C1 segment of cervical spinal cord (tissue), 14 donors: ENCODE measurements at places on chromosomes 3 and 15.

DNA sequence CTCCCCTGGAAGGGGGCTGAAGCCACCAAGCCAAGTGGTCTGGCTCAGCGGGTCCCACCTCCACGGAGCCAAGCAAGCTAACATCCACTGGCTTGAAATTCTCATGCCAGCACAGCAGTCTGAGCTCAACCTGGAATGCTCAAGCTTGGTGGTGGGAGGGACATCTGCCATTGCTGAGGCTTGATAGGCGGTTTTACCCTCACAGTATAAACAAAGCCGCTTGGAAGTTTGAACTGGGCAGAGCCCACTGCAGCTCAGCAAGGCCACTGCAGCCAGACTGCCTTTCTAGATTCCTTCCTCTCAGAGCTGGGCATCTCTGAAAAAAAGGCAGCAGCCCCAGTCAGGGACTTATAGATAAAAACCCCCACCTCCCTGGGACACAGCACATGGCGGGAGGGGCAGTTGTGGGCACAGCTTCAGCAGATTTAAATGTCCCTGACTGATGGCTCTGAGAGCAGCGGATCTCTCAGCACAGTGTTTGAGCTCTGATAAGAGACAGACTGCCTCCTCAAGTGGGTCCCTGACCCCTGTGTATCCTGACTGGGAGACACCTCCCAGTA, 23.2 kb upstream of the IGSF10 start:
- DNase-seq = no peak

- DNase-seq = no peak
These were observed 43.7 kb downstream of the PCSK6 start for GRCh38 chr15:101445562-101446517.

DNA sequence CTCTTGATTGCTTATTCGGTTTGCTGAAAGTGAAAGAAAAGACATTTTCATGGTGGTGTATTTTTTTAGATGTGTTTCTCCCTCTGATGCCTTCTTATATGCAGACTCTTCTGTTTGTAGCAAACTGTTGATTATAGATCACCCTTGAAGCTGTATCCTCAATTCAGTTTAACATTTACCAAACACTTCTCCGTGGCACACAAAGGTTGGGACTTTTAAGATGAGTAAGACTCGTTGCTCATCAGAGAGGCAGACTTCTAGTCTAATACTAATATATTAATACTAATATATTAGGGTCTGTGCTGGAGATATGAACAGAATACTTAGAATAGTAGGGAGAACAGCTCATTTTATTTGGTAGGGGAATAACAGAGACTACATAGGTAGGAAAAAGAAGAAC, 32.8 kb downstream of the RASA2 start:
- no peak for DNase-seq

GRCh38 chr3:23829242-23829934, 23.6 kb downstream of the UBE2E1 start:
- DNase-seq = no peak

DNA sequence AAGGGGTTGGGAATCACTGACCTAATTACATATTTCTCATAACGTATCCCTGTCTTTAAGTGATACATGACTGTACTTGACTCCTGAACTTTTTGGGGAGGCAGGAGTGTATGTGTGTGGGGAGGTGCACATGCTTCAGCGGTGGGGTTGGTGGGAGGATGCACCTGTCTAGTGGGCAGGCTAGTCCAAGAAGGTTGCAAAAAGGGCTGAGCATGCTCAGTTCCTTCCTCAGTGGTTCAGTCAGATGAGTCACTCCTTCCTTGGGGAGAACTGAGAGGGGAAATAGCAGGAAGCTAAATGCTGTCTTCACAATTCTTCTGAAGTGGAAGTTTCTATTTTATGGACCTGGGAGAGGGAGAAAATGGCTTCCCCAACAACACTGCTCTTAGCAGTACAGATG, 24.6 kb upstream of the AP4E1 start:
- no peak for DNase-seq

DNA sequence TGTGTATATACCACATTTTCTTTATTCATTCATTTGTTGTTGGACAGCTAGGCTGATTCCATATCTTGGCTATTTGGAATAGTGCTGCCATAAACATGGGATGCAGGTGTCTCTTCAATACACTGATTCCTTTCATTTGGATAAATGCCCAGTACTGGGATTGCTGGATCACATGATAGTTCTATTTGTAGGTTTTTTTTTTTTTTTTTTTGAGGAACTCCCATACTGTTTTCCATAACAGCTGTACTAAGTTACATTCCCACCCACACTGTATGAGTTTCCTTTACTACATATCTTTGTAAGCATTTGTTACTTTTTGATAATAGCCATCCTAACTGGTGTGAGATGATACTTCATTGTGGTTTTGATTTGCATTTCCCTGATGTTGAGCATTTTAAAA, 437.7 kb downstream of the DIPK2A start:
- DNase-seq = no peak

DNA sequence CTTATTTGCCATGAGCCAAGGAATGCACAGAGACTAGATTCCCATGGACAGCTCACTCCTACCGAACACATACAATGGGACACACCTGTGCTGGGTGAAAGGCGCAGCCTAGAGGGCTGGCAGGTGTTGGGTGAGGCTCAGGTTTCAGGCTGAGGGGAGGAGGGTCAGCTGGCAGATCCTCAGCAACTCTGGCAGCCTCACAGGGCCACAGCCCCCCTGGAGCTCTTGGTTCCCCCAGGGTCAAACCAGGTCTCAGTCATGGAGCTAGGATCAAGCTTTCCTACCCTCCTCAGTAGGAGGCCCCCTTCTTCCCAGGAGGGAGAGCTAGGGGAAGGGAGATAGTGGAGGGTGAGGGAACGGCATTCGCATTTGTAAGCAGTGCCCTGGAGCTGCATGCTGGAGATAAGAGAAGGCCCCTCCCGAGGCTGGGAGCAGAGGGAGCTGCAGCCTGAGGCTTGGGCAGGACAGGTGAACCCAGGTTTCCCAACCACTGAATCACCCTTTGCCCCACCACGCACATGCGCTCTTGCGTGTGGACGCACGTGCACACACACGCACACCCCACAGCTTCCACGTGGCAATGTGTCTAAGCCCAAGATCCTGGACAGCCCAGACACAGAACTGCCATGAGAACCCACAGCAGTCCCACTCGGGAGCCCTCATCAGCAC, 26.3 kb upstream of the TFRC start:
- DNase-seq = no peak

- DNase-seq = no peak
These were observed 609.3 kb downstream of the AGBL1 start for GRCh38 chr15:86689006-86689405.

GRCh38 chr15:74184582-74185091, 11.1 kb downstream of the ISLR start:
- no peak for DNase-seq

DNA sequence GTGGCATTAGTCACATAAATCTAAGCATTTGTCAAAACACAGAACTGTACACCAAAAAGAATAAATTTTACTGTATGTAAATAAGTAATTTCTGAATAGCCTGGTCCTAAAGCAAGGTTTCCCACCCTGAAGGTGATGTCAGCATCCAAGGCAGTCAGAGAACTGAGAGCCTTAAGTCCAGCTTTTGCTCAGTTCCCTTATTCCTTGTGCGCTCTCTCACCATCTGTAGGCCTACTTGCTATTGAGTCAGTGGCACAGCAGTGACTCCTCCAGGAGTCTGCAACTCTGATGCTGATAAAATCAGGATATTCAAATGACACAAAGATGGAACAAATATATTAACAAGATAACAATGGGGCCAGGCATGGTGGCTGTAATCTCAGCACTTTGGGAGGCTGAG, 22.3 kb downstream of the VPS39 start:
- no peak for DNase-seq

- peak; percentile 11 for DNase-seq
These were observed 77.7 kb downstream of the OCA2 start for GRCh38 chr15:28021281-28022039.

- no peak for DNase-seq
These were observed 29.6 kb downstream of the GSK3B start for GRCh38 chr3:120064641-120065040.

- no peak for DNase-seq
These were observed 34.1 kb upstream of the TM4SF1 start for GRCh38 chr3:149411583-149411982.

DNA sequence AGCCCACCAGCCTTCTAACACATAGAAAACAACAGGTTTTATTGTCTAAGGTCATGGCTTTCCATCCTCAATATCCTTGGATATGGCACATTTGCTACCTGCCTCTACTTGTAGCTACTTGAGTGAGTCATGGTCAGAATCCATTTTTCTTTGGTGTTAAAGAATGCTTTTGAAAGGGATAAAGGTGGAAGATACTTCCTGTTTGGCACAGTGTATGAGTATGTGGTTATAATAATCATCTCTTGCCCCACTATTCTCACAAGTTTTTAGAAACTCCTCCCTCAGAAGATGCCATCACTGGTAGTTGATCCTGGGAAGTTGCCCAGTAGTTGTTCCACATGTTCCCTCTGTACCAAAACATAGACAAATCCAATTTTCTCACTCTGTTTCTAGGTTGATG, 508.6 kb upstream of the IL12A start:
- DNase-seq = no peak

GRCh38 chr3:171970301-171970788, 69.0 kb upstream of the FNDC3B start:
- no peak for DNase-seq
